ENCODE measurements at places on chromosomes 3 and 15.
A peak's percentile ranks its signal among the peaks of the same experiment; 100 is the strongest.

GRCh38 chr3:104198131-104198530 is 1168.6 kb upstream of the ALCAM start:
- no peak for DNase-seq

DNA sequence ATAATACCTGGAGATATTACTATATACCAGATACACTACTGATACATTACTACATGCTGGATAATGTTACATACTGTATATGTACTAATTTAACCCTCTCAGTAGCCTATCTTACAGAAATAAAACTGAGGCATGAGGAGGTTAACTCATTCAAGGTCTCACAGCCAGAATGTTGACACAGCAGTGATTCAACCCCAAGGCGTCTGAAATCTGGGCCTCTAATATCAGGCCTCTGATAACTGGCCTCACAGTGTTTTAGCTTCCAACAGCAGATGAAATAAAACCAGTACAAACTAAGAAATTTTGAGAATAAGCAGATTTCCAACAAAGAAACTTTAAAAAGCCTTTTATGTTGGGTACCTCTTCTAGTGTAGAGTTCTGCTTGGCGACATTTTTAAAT is 23.4 kb downstream of the DZIP1L start:
- DNase-seq: no peak

DNA sequence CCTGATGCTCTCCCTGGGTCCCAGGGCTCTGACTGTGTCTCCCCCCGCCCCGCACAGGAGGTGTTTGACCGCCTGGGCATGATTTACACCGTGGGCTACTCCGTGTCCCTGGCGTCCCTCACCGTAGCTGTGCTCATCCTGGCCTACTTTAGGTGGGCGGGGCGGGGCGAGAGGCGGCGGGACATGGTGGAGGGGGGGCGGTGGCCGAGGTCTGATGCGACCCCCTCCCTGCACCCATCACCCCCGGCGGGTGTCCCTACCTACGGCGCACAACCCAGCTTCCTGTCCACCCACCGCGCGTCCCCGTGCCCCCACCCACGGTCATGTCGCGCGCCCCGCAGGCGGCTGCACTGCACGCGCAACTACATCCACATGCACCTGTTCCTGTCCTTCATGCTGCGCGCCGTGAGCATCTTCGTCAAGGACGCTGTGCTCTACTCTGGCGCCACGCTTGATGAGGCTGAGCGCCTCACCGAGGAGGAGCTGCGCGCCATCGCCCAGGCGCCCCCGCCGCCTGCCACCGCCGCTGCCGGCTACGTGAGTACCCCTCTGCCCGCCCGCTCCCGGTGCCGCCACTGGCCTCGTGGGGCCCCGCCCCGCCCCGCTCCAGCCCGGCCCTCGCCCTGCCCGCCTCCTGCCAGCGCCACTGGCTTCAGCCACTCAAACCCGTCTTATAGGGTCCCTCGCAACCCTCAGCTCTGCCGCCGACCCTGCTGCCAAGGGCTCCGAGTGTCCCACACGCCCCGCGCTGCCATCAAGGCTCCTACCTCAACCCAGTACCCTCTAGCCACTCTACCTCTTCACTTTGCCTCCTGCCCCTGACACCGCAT is 21.0 kb downstream of the PTH1R start:
- no peak for DNase-seq

DNA sequence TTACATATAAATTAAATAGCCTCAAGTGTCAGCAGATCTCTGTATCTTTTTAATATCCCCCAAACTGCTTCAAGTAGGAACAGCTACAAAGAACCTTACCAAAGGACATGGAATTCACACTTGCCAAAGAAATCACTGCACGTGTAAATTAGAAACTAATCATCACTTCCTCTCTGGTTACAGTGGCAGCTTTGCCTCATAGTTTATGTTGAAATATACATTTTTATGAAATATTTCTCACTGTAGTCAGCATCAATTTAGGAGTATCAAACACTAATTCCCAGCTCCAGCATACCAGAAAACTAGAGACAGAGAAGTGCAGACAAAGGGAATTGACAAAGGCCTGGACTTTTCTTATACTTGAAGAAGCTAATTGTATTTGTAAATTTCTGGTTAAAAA is 260.9 kb downstream of the TIGIT start:
- DNase-seq: no peak

- no peak for DNase-seq
Observed at GRCh38 chr15:93861956-93862741, 369.2 kb upstream of the MCTP2 start.

GRCh38 chr3:36763850-36764703 is at the start of gene DCLK3:
TSS of gene DCLK3 (minus strand) at chr3:36764553. CDS start at chr3:36764263, 290 bp downstream.
- DNase-seq: no peak

DNA sequence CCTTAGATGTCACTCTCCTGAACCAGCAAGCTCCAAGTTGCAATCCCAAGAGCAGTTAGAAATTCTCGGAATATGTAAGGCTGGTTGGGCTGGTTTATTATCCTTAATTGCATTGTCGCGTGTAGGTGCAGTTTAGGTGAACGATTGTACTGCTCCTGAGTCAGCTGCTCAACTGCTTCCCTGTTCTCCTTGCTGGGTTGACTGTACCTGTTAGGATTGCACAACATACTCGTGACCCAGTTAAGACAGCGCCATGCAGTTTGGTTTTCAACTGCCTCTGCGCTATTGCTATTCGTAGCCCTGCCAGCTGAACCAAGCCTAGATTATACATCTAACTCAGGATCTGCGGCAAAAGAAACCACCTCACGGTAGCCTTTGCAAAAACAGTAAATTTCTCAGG is 41.0 kb downstream of the BCL2L10 start:
- no peak for DNase-seq

- DNase-seq: no peak
Observed at GRCh38 chr15:39406485-39406884, 174.4 kb upstream of the THBS1 start.

DNA sequence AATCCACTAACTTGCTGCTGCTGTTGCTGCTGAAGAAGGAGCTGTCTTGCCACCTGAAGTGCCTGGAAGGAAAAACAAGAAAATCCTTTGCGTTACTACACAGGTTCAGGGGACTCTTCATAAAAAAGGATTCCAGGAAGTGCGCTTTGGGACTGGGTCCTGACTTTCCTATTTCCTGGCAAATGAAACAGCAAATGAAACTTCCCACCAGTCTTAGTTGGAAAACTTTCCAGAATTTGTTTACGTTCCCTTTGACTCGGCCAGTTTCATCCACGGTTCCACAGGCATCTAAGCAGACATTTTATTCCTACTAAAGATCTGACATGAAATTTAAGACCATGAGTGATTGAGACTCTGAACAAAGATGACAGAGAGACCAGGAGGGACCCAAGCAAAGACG is 471.0 kb downstream of the FOXP1 start:
- no peak for DNase-seq

DNA sequence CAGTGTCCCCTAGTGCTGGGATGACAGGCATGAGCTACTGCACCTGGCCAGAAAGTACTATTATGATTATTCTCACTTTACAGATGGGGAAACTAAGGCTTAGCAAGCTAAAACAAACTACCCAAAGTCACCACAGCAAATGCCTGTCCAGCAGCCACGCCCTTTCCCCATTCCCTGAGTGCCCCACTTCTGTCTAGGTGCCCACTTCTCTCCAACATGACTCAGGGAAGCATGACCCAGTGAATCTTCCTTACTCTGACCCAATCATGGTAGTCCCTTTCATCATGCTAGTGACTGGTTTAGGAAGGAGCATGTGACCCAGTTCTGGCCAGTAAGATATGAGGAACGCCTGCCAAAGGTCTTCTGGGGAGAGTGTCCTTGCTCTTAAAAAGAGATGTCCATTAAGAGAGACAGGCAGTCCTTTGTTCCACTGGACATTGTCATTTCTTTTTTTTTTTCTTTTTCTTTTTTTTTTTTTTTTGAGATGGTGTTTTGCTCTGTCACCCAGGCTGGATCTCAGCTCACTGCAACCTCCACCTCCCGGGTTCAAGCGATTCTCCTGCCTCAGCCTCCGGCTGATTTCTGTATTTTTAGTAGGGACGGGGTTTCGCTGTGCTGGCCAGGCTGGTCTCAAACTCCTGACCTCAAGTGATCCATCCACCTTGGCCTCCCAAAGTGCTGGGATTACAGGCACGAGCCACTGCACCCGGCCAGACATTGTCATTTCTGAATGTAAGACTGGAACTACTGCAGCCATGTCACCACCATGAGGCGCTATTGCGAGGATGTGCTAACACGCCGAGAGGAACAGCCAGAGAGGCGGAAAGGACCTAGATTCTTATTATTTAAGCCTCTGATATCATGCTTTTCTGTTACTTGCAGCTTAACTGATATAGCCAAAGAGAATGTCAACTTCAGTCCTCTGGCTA is 19.8 kb downstream of the MEGF11 start:
- peak; percentile 29 for DNase-seq

DNA sequence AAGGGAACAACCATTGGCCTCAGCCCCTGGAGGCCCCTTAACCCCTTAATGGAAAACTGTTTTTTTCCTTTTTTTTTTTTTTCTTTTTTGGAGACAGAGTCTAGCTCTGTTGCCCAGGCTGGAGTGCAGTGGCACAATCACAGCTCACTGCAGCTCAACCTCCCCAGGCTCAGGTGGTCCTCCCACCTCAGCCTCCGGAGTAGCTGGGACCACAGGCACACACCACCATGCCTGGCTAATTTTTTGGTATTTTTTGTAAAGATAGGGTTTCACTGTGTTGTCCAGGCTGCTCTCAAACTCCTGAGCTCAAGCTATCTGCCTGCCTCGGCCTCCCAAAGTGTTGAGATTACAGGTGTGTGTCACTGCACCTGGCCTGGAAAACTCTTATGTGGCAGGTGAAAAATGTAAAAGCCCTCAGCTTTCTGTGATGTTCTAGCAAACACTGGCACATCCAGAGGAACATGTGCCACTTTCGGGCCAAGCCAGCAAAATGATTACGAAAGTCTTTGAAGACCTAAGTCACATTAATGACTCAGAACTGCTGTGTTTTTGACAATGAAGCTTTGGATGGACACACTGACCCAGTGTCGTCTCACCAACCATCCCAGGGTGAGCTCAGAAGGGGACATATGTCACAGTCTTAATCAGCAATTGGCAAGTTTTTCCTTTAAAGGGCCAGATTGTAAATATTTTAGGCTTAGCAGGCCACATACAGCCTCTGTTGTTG is 189.3 kb upstream of the TPM1 start:
- DNase-seq: peak; percentile 27

- no peak for DNase-seq
Observed at GRCh38 chr3:58093574-58094195, 85.5 kb downstream of the FLNB start.

DNA sequence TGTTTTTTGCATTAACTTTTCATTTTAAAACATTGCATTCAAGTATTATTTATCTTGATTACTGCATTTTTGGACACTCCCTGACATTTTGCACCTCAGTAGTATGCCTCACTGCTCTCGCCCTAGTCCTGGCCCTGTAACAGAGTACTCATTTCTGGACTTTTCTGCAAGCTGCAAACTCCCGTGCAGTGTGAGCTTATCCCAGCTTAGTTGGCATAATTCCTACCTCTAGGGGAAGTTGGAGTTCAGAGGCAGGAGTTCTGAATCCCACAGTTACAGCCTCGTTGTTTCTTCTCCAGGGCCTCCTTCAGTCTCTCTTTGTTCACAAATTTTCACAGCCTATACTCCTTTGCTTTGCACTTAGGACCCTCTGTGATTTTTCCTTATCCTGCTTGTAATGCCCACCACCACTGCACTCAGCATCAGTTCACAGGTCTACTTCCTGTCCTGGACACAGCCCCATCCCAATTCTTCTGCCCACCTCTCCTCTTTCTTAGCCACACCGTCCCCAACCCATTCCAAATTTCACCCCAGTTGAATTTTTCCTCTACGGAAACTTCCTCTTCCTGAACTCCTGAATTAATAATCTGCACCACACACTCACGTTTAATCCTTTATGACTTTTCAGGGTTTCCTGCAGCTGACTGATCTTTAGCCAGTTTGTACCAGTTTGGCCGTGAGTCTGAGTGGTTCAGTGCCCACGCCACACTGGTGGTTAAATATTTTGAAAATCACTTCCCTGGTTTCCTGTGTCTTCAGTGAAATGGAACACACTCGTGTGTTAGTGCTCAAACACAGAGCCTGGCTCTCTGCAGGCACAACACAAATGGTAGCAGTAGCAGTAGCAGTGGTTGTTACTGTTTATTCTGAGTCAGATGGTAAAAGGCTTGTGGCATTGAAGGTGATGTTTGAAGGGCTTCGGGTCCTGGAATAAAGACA is 6.3 kb upstream of the CTSH start:
- DNase-seq: peak; percentile 44

GRCh38 chr15:89857673-89858072 is 36.1 kb downstream of the AP3S2 start:
- no peak for DNase-seq

DNA sequence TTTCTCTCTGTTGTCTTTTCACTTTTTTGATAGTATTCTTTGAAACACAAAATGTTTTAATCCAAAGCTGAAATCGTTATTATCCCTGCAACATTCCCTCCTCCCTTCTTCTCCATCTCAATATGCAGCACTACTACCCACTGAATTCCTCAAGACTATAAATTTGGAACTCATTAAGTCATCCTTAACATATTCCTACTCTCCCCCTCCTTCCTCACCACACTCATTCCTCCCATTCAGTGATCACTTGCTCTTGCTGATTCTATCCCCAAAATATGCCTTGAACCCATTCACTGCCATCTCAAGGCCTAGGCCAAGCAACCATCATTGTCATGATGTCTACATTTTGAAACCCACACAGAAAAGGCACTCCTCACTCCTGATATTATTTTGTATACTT is 2.4 kb upstream of the PIK3R4 start:
- DNase-seq: no peak

DNA sequence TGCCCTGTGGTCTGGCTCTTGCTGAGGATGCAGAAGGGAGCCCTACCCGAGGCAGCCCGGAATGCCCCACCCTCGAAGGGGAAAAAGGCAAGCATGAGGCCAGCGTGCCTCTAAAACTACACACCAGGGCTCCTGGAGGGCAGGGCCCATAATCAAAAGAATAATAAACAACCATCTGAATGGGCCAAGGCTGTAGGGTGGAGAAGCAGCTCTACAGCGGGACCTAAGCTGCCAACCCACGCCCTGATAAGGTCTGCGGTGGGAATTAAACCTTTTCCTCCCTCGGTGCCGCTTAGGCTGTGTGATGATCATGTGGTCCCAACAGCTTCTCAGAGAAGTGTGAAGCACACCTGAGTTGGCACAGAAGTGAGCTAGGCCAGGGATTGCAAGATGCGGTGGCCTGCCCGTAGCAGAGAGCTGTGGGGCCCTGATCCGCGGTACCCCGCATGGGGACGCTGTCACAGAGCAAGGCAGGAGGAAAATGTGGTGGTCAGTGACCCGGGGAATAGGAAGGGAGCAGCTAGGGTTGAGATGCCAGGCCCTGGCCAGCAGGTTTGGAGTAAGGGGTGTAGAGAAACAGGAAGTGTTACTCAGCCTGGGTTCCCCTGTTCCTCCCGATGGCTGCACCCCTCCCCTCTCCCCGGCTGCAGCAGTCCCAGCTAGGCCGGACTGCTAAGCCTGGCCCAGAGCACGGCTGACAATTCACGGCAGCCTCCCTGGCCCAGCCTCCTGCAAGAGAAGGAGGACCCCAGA is 1.1 kb upstream of the C15orf62 start:
- DNase-seq: peak; percentile 68

- no peak for DNase-seq
Observed at GRCh38 chr3:16837602-16838001, 47.2 kb upstream of the PLCL2 start.

GRCh38 chr3:37924453-37924852 is 62.8 kb downstream of the CTDSPL start:
- DNase-seq: no peak
